ENCODE measurements at places on chromosomes 1 and 21.
A peak's percentile ranks its signal among the peaks of the same experiment; 100 is the strongest.

GRCh38 chr1:178960482-178961240, 65.0 kb upstream of the FAM20B start:
- DNase-seq: no peak

DNA sequence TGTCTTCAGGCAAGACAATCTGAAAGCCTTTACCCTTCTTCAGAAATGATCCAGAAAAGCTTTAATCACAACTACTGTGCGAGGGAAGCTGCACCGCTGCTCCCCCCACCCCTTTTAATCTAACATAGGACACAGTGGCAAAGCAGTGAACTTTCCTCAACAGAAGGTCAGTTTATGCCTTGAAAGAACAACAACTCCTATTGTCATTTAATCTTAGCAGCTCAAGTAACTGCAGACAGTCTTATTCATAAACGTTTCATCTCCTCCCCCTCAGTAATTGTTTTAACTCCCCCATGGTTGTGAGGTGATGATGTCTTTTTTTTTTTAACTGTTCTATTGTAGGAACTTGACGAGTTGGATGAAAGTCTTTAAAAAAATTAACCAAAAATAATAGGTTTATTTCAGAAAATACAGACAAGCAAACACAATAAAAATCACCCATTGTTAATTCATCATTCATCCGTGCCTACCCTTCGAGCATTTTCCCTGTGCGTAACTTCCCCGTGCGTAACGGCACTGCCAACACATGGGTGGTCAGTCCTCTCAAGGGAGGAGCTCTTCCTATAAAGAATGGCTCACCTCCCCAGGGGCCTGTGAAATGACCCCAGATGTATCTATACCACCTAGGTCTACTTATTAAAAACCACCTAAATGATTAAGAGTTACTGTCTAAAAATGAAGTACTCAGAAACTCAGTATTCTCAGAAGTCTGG, 3.3 kb upstream of the ADAR start:
- DNase-seq: no peak

GRCh38 chr1:2523891-2524609, 2.3 kb downstream of the PANK4 start:
- DNase-seq: no peak

- DNase-seq: no peak
Measured at GRCh38 chr1:9604836-9605235, 16.1 kb downstream of the TMEM201 start.

GRCh38 chr1:157193702-157194391, 55.7 kb upstream of the ETV3 start:
- DNase-seq: peak; percentile 70

DNA sequence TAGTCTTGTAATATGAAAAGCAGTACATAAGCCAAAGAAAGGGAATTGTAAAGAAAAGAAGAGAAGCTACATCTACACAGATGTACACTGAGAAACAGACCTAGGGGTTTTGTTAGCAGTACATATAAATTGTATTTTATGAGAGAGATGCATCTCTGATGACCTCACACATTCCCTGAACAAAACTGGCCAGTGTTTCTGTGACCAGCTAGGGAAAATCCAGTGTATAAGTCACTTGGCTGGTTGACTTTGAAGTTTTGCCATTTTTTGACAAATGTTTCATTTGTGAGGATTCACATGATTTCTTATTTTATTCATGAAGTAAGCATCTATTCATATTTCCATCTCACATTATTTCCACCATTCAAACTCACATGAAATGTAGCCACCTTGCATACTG, 28.3 kb upstream of the DYNLT5 start:
- no peak for DNase-seq

GRCh38 chr1:226717256-226717909, 21.7 kb downstream of the ITPKB start:
- DNase-seq: no peak

GRCh38 chr1:149962039-149962647, 25.5 kb upstream of the MTMR11 start:
- no peak for DNase-seq

- no peak for DNase-seq
Measured at GRCh38 chr1:199811163-199811562, 216.3 kb upstream of the NR5A2 start.

All from NCI-H524 (cell line).